ENCODE measurements at places on chromosomes 5 and 9.
A peak's percentile ranks its signal among the peaks of the same experiment; 100 is the strongest.

DNA sequence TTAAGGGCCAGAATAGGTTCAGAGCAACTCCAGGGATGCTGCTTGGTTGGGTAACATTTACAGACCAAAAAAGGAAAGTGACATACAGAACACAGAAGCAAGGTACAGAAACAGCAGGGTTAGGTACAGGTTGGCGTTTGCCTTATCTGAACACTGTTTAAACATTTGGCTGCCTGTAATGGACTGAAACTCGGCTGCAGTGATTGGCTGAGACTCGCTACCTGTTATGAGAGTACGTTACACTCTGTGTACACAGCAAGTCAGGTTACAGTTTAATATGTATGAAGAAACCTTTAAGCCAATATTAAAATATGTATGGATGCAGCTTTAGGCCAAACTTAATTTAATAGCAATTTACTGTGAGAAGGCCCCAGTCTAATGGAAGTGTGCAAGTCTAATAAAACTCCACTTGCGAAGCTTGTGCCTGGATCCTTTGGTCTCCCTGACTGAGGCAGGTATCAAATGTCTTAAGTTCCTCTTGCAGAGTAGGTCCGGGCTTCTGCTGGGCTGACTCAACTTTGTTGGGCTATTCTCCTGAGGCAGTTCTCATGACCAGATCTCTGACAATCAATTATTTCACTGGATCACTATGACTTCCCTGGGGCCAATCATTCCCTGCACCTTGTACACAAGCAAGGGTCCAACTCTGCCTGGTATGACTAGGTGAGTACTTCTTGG lies 204.9 kb downstream of the ZNF462 start:
- DNase-seq = no peak

- no peak for DNase-seq
Measured at GRCh38 chr9:119998614-119999013, 581.4 kb downstream of the CDK5RAP2 start.

DNA sequence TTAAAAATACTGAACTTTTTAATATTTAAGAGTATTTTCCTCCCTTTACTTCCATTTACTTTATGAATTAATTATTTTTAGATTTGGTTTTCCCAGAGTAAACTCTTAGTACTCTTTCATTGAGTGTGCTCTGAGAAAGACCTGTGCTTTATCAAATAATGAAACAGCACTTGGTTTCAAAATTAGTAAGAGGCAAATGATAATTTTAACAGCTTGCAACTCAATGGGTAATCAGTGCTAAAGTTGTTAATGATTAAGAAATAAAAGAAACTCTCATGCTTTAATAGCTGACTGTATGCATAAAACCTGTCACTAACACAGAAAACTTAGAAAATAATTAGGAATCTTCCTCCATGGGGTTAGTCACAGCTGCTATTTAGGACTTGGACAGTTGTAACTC lies 244.4 kb downstream of the RFX3 start:
- DNase-seq = no peak

- no peak for DNase-seq
Measured at GRCh38 chr5:119309326-119309725, 46.5 kb upstream of the TNFAIP8 start.

DNA sequence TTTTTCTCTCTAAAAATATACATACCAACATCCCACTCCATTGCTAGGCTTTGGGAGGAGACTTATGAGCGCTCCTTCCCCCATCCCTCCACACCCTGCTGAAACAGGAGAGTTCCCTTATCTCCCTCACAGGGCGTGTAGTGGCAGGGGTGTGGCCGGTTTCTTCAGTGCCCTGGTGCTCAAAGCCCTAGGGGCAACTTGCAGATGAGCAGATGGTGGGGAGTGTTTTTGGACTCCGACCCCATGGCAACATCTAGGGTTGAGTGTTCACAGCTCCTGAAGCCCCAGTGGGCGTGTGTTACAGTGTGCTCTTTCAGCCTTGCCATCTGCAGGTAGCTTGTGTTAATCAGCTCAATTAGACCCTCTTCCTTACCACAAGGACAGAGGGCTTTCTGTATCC lies 409.5 kb downstream of the MAT2B start:
- peak; percentile 90 for DNase-seq

GRCh38 chr5:177389241-177390169 lies 5.3 kb downstream of the SLC34A1 start:
- DNase-seq = no peak

- DNase-seq = no peak
Measured at GRCh38 chr5:179405054-179405416, 59.8 kb upstream of the ADAMTS2 start.

- no peak for DNase-seq
Measured at GRCh38 chr5:124620743-124621142, 125.7 kb downstream of the ZNF608 start.

DNA sequence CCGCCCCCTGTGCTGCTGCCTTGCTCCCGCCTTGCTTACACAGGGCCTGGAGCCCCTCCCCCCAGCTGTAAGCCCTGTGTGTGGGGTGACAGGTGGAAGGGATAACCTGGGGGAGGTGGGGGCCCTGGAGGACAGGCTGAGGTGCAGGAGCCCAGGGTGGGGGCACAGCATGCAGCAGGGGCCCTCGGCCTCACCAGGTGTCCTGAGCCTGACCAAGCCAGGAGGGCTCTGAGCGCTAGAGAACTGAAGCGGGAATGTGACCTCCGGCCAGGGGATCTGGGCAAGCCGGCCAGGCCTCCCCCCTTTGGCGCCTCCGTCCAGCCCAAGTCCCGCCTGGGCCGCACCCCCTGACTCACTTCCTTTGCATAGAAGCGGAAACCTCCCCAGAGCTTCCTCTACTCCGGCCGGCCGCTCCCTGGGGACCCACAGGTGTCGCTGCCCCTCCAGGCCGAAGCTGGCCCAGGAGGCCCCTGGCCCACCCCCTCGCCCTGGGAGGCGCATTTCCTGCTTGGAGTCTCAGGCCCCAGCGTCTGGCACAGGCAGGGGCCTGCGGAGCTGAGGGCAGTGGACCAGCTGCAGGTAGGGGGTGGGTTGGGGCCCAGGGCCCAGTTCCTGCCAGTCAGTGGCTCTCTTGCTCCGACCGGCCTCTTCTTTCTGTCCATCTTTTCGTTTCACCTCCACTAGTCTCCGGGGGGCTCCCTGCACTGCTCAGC lies at the start of gene TOR4A:
TSS of gene TOR4A (plus strand) at position 398 of the 713 bp plus-strand sequence. CDS start 964 bp downstream, outside the sequence.
- DNase-seq = no peak

GRCh38 chr5:10021248-10021647 lies 228.4 kb downstream of the ATPSCKMT start:
- DNase-seq = no peak

GRCh38 chr9:36191290-36191645 lies 547 bp downstream of the CLTA start:
- DNase-seq = no peak

DNA sequence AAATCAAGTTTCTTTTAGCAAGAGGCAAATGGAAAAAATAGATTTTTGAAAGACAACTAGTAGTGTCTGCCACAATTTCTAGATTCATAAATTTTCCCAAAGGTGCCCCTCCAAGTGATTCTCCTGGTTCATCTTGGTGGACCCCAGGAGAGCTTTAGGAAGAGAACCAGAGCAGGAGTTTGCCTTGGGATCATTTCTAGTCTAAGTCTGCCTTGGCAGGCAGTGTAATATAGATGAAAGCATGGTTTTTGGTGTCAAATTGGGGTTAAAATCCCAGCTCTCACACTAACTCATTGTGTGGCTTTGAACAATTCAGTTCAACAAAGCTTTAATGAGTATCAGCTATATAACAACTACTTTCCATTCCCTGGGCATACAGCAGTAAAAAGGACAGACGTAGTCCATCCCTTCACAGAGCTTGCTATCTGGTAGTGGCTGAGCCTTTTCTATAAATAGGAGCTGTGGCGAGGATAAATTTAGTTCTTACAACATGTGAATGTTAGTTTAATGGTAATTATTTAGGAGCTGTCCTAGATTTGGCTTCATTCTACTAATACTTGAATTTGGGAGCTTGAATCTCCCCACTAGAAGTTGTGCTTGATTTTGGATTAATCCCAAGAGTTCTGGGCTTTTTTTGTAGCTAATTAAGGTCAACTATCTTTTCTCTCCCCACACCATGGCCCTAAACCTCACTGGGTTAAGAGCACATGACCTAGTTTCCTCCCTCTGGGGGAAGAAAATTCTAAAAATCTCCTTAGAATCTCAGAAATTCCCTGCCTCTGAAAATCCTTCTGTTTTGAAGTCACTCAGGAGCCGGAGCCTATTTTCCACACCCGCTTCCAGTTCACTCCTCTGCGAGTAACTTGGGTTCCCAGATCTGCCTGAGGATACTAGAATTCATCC lies 197.8 kb downstream of the PCSK1 start:
- no peak for DNase-seq

GRCh38 chr5:155080721-155081120 lies 67.2 kb downstream of the KIF4B start:
- no peak for DNase-seq

- DNase-seq = no peak
Measured at GRCh38 chr9:133341369-133342068, 5.5 kb upstream of the SURF6 start.

DNA sequence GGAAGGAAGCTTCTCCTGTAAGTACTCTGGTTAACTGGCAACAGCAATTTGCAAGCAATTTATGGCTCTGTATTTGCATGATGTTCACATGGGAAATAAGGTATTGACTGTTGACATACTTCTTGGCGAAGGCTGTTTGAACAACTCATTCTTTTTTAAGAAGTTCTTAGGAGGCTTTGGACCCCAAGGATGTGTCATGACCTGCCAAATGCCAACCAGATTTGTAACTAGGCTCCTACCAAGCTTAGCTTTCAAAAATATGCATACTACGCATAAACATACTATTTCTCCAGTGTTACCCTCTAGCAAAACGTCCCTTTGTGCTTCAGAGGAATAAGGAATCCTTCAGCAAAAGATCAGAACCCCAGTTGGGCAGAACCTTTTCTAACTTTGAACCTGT lies 165.2 kb upstream of the MSX2 start:
- no peak for DNase-seq

DNA sequence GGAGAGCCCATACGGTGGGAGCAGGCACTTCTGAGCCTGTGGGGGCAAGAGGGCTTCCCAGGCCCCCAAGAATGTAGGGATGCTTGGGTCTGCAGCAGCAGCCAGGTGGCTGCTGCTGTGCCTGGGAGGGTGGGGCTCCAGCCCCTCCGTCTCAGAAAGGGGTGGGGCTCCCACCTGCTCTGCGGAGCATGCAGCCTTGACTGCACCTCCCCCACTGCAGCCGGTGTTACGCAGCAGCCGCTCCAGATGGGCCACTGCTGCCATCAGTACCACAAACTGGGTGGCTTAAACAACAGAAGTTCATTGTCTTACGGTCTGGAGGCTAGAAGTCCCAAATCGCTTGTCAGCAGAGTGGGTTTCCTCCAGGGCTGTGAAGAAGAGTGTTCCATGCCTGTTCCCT lies 365.5 kb downstream of the TMEM38B start:
- no peak for DNase-seq

- DNase-seq = no peak
Measured at GRCh38 chr9:6068983-6069382, 53.6 kb upstream of the RANBP6 start.

DNA sequence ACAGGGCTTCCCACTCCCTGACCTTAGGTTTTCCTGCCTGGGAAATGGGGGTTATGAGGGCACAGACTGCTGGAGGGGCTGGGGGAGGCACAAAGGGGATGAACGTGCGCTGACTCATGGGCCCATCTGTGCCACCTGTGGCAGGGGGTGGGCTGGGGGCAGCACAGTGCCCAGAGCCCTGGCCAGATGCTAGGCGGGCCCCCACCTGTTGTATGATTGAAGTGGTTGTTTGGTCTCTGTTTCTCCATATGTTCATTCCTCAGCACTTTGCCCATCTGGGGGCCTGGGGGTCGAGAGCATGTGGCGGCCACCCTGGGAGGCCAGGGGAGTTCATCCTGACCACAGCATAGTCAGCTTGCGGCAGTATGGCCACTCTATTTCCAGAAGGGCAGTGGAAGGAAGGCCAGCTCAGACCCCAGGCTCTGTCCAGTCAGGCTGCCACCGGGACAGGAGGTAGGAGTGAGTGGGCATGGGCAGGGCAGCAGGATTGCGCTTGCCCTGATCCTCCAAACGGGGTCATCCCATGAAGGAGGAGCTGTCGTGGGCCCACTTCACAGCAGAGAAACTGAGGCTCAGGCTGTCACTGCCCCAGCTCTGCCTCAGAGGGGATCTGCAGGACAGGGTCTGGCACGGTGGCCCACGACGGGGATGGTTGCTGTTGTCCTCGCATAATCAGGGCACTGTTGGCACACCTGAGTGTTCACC lies 841 bp upstream of the NINJ1 start:
- no peak for DNase-seq

GRCh38 chr9:19648672-19649071 lies 140.2 kb downstream of the SLC24A2 start:
- DNase-seq = no peak

DNA sequence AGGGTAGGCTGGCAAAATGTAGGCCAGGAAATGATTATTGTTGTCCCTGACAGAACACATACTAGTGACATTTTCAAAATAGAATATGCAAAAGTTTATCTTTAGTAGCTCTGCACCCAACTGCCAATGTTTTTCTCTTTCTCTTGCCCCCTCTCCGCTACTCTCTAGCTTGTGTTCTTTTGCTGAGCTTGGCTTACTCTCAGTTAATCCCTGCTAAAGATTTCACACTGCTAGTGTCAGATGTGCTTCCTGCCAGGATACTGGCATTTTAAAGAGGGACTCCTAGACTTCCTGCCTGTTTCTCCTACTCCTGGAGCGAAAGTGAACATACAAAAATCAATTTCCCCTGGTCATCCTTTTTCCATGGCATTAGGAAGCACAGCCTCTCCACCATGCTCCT lies 260.5 kb downstream of the ARRDC3 start:
- DNase-seq = no peak

GRCh38 chr5:148740079-148740858 lies 85.9 kb upstream of the HTR4 start:
- DNase-seq = no peak

DNA sequence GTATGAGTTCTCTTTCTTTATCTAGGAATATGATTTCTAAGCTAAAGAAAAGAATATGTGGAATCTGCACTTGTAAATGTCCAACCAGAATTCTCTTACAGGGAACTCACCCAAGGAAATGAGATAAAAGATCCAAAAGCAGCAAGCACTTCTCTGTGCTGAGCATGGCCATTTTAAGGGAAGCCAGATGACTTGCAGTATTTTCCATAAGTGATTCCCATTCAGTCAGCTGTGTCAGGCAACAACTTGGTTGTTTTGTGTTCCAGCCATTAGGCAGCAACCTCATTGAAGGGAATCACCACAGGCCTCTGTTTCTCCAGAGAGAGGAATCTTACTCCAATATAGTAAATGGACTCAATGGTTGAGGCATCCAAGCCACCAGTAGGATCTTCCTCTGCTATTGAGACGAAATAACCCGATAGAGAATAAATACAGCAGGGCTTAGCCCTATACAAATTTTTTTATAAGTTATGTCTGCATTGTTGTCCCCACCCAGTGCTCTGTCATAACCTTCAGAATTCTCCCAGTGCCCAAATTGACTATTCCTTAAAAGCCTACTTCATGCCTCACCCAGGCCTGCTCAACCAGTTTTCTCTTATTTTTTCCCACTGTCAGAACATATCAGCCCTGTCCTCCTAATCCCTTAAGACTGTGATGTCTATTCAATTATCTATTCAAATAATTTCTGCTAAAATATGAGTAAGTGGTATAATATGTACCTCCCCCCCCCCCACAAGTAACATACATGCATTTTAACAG lies 236.6 kb downstream of the PJA2 start:
- no peak for DNase-seq

- DNase-seq = no peak
Measured at GRCh38 chr9:110371411-110372007, 33.8 kb upstream of the TXNDC8 start.

- no peak for DNase-seq
Measured at GRCh38 chr9:3960661-3961144, 339.2 kb downstream of the GLIS3 start.

- no peak for DNase-seq
Measured at GRCh38 chr5:77181173-77181572, 29.3 kb upstream of the PDE8B start.
